Fibroblast of lung (primary cell): ENCODE measurements at places on chromosomes 13 and 19. TPM values are rescaled to one million over a fixed set of nuclear protein-coding genes. Genes with fewer than 3 reads are reported as not detected.
A peak's percentile ranks its signal among the peaks of the same experiment; 100 is the strongest.

OLFM4 gene
- polyA plus RNA-seq = not detected in 2 replicates

CASP14 gene
- not detected in 2 replicates for polyA plus RNA-seq

KCNN4 gene
- polyA plus RNA-seq = 0.41 and 0.53 TPM in 2 replicates

DNA sequence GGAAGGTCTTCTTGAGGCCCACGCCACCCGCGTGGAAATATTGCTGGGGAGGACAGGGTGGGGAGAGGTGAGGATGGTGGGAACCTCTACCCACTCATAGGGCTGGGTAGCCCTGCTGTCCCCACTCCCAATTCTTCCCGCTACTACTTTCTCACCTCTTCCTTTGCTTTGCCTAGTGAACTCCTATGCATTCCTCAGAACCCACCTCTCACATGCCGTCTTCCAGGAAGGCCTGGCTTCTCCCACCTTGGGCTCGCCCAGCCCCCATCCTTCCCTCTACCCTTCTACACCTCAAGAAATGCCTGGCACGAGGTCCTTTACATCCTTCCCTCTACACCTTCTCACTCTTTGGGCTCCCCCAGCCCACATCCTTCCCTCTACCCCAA is 62.4 kb downstream of the COLGALT1 start:
- no peaks in the 10 kb centered on the region for H3K36me3 ChIP-seq
- H3K4me1 ChIP-seq = no peaks in the 10 kb centered on the region
- no peaks in the 10 kb centered on the region for H3K27me3 ChIP-seq
- no peak overlapping the region for H3K4me3 ChIP-seq
- DNase-seq = no peak

DNA sequence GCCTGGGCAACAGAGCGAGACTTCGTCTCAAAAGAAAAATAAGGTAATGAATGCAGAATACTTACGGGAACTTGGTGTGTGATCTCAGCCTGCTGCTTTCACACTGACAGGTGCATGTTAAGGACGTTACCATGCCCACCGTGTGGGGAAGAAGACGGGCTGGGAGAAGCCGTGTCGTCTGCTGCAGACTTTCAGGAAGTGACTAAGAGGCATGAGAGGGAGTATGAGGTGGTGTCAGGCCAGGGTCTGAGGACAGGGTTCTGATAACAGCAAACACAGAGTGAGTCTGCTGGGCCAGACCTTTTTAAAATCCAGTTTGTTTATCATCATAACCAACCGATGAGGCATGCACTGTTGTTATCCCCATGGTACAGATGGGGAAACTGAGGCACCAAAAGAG is 13.6 kb upstream of the GALP start:
- H3K27me3 ChIP-seq = no peaks in the 10 kb centered on the region
- DNase-seq = no peak
- H3K36me3 ChIP-seq = peaks cover 7% of the 10 kb centered on the region

DNA sequence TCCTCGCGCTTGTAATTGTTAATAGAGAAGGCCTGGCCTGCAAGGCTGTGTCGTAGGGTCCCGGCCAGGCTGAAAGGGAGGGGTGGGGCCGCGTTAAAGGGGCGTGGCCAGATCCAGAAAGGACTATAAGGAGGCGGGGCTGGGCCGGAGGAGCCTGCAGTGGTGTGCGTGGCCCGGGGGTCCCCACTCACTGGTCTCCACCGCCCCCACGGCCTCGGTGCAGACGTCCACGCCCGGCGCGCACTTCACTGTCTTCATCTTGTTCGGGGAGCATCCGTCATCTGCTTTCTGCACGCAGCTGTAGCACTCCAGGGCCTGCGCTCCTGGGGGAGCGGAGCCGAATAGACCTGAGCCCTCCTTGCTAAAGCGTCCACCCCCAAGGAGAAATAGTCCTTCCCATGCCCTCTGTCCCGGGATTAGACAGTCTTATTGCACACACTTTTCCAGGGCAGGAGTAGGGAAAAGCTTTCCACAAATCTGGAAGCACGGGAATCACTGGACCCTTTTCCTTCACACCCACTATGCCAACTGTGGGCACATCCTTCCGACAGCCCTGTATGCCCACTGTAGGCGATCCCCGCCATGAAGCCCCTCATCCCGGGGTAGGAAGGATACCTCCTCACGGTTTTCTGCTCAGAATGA is 1.2 kb downstream of the LYPD3 start:
- H3K27ac ChIP-seq = peak overlapping the region; percentile 66
- no peaks in the 10 kb centered on the region for H3K36me3 ChIP-seq
- DNase-seq = no peak
- no peaks in the 10 kb centered on the region for H3K27me3 ChIP-seq
- peaks cover 3% of the 10 kb centered on the region for H3K4me1 ChIP-seq
- H3K4me3 ChIP-seq = peak overlapping the region; percentile 65

DNA sequence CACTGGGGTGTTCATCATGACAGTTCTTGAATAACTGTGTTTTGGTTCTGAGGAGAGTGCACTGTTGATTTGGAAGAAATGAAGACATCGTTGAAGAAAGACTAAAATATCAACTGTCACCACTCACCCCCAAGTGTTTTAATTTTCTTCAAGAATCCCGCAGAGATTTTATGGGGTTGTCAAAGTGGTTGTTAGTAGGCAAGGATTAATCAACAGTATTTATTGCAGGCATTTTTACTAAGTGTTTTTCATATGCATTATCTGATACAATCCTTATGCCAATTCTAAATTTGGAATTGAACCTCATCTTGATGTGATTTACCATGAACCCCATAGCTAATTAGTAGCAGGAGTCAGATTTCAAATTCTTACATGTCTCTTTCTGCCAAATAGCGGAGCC is 63.7 kb upstream of the OBI1 start:
- H3K4me3 ChIP-seq = no peak overlapping the region
- H3K4me1 ChIP-seq = no peaks in the 10 kb centered on the region
- H3K27me3 ChIP-seq = no peaks in the 10 kb centered on the region
- no peak overlapping the region for H3K27ac ChIP-seq

DNA sequence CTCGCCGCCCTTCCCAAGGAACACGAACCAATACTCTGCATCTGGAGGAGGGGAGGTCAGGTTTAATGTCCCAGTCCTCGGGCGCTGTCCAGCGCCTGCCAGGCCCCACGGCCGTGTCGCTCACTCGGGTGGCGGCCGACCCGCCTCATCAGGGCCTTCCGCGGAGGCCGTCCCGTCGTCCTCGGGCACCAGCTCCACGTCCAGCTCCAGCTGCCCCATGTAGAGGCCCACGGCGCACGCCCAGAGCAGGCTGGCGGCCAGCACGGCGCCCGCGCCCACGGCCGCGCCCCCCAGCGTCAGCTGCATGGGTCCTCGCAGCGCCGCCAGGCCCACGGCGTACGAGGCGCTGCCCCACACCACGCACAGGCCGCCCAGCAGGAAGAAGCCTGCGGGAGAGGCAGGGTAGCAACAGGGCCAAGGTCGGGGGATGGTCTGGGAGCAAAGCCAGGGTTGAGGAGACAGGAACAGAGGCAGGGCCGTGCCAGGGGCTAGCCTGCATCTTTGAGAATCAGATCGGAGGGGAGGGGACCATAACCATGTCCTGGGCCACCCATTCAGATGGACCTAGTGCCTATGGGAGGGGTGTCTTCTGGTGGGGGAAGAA is 2.5 kb downstream of the TMEM160 start:
- H3K36me3 ChIP-seq = no peaks in the 10 kb centered on the region
- no peak for DNase-seq
- no peaks in the 10 kb centered on the region for H3K27me3 ChIP-seq
- H3K27ac ChIP-seq = no peak overlapping the region

- peak; percentile 57 for DNase-seq
- H3K27ac ChIP-seq = no peak overlapping the region
- no peaks in the 10 kb centered on the region for H3K27me3 ChIP-seq
- H3K4me1 ChIP-seq = peaks cover 10% of the 10 kb centered on the region
- H3K4me3 ChIP-seq = no peak overlapping the region
Observed at GRCh38 chr13:74767050-74767449, 632.8 kb upstream of the KLF12 start.

- H3K36me3 ChIP-seq = no peaks in the 10 kb centered on the region
- H3K4me3 ChIP-seq = no peak within 1 kb of the TSS
- H3K27me3 ChIP-seq = no peaks in the 10 kb centered on the region
- H3K4me1 ChIP-seq = no peaks in the 10 kb centered on the region
Observed at GRCh38 chr19:22286151-22286810, at the start of gene ZNF729. ZNF729 (plus strand) TSS chr19:22286441; CDS start chr19:22286526, 85 bp downstream.

DNA sequence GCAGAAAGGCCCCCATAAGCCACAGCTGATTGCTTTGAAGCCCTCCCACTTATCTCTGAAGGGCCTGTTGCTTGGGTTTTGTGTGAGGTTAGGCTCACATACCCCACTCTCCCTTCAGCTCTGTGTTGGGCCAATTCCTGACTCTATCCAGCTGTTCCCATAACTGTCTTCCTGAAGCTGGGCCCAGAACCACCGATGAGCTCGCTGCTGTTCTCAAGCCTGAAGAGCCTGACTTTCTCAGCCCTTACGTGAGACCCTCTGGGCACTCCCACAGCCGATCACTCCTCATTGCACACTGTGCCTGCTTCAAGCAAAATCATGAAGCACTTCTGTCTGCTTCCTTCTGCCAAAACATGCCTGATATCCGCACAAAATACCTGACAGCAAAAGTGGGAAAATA is 124.1 kb downstream of the CRYL1 start:
- no peak overlapping the region for H3K4me3 ChIP-seq
- DNase-seq = peak; percentile 31
- H3K4me1 ChIP-seq = no peaks in the 10 kb centered on the region
- no peaks in the 10 kb centered on the region for H3K36me3 ChIP-seq
- H3K27me3 ChIP-seq = peaks cover 4% of the 10 kb centered on the region

- H3K36me3 ChIP-seq = no peaks in the 10 kb centered on the region
- H3K27ac ChIP-seq = peak overlapping the region; percentile 73
- DNase-seq = no peak
- H3K27me3 ChIP-seq = no peaks in the 10 kb centered on the region
- no peaks in the 10 kb centered on the region for H3K4me1 ChIP-seq
- peak overlapping the region; percentile 91 for H3K4me3 ChIP-seq
Observed at GRCh38 chr19:19775891-19776205, 42.9 kb upstream of the ZNF14 start.

- H3K36me3 ChIP-seq = no peaks in the 10 kb centered on the region
- no peak for DNase-seq
- H3K27ac ChIP-seq = no peak overlapping the region
- no peaks in the 10 kb centered on the region for H3K4me1 ChIP-seq
- no peak overlapping the region for H3K4me3 ChIP-seq
Observed at GRCh38 chr19:51469162-51469561, 9.2 kb upstream of the CEACAM18 start.

DNA sequence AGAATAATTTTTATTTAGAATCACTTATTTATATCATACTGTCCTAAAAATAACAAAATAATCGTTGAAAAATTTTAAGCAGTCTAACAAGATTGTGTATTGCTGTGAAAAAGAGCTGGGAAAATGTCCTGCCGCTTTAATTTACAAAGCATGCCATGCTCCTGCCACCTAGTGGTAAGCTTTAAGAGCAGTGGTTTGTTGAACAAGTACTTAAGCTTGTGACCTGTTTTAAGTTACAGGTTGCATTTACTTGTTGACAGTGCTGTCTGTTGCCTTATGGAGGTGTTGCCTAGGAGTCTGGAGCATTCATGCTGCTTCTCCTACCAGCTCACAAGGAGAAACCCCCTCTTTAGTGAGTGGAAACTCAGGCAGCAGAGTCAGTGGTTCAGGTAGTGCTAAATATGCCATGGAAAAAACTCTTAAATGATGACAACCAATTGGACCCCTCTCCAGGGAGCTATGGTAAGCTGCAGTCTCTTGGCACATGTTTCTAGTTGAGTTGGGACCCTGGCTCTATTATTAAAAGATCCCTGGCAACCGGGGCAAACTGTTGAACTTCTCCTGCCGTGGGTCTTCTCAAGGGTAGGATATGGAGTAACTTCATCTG is 68.4 kb downstream of the SPATA13 start:
- peak; percentile 68 for DNase-seq
- H3K27ac ChIP-seq = no peak overlapping the region
- H3K27me3 ChIP-seq = no peaks in the 10 kb centered on the region
- H3K4me1 ChIP-seq = no peaks in the 10 kb centered on the region

GRCh38 chr19:5045956-5046338 is 77.0 kb downstream of the KDM4B start:
- H3K4me3 ChIP-seq = no peak overlapping the region
- peaks cover 7% of the 10 kb centered on the region for H3K4me1 ChIP-seq

GRCh38 chr13:51818276-51818675 is 14.3 kb upstream of the DHRS12 start:
- DNase-seq = no peak
- no peak overlapping the region for H3K27ac ChIP-seq
- no peaks in the 10 kb centered on the region for H3K4me1 ChIP-seq
- no peaks in the 10 kb centered on the region for H3K36me3 ChIP-seq
- no peak overlapping the region for H3K4me3 ChIP-seq
- peaks cover 34% of the 10 kb centered on the region for H3K27me3 ChIP-seq

GRCh38 chr13:51000571-51001260 is 91.1 kb downstream of the RNASEH2B start:
- H3K36me3 ChIP-seq = no peaks in the 10 kb centered on the region
- H3K4me1 ChIP-seq = no peaks in the 10 kb centered on the region
- H3K27ac ChIP-seq = no peak overlapping the region
- H3K4me3 ChIP-seq = no peak overlapping the region

DNA sequence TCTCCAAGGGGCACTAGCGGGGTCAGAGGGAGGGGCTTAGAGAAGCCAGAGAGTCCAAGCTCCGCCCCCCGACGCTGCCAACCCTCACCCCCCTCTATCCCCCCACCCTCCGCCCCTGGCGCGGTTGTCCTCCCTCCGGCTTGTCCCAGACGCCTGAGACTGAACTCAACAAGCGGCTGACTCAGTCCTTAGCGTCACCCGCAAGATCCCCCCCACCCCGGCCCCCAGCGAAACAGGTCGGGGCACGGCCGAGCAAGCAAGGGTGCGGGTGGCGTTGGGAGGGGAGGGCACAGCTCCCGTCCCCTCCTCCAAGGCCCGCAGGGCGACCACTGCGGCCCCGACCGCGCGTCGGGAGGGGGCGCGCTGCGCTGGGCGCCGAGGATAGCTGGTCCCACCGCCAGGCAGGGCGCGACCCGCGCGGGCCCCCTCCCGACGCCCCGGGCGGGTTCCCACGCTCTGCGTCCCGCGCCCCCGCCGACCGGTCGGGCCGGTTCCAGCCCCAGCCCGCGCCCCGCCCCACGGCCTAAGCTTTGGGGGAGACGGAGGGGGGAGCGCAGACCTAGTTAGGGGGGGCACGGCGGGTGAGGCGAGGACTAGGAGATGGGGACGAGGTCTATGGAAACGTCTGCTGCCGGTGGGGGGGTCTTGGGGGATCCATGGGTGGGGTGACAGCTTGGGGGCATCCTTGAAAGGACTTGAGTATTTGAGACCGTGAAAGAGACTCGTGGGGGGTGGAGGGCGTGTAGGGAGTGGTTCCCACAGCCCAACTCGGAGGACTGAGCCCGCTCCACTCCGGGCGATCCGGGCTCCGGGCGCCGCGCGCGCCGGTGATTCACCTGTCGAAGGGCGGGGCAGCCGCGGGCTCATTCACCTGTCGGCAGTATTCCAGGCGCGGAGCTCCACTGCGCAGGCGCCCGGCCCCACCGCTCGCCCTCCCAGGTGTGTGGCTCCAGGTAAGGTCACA is 5.1 kb downstream of the NOTCH3 start:
- peak; percentile 61 for DNase-seq
- H3K36me3 ChIP-seq = peaks cover 5% of the 10 kb centered on the region
- H3K27ac ChIP-seq = peak overlapping the region; percentile 26
- no peaks in the 10 kb centered on the region for H3K27me3 ChIP-seq
- peaks cover 14% of the 10 kb centered on the region for H3K4me1 ChIP-seq
